ENCODE measurements at places on chromosomes 7 and 10.

- no peak for DNase-seq
These were observed 117.6 kb downstream of the HIP1 start for GRCh38 chr7:75621124-75621523.

GRCh38 chr7:108430664-108431063 is 25.6 kb downstream of the NRCAM start:
- no peak for DNase-seq

GRCh38 chr7:143217806-143218205 is 4.0 kb upstream of the TAS2R40 start:
- no peak for DNase-seq

GRCh38 chr10:110881247-110881646 is 9.5 kb downstream of the PDCD4 start:
- no peak for DNase-seq

DNA sequence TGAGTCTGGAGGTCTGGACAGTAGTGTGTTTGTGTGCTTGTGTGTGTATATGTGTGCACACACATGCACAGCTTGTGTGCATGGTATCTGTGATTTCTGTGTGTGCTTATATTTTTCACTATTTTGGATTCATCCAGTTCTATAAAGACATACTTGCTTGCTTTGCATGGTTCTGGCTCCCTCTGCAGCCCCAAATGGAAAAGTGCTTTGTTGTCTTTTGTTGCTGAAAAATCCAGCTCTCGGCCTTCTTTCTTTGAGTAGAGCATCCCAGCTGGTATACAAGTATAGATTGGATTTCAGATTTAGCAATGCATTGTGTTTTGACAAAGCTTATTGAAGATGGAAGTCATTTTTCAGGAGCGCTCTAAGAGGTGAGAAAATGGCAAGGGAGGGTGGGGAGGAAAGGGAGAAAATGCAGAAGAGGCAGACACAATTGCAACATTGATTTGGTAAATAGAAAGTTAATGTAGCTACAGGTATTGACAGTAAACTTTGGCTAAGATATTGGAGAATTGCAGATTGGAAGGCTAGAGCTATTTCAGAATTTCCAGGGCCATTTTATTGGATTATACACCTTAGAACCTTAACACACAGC is 333.9 kb downstream of the AUTS2 start:
- no peak for DNase-seq

DNA sequence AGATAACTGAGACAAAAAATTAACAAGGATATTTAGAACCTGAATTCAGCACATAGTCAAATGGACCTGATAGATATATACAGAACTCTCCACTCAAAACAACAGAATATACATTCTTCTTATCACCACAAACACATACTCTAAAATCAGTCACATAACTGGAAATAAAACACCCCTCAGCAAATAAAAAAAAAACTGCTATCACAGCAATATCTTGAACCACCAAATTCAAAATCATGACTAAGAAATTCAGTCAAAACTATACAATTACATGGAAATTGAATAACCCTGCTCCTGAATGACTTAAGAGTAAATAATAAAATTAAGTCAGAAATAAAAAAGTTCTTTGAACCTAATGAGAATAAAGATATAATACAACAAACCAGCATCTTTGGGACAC is 30.0 kb upstream of the ZNF722 start:
- DNase-seq = no peak
